ENCODE measurements at places on chromosomes 16 and 17.

- DNase-seq: no peak
These were observed 323.3 kb downstream of the BCAS3 start for GRCh38 chr17:61000911-61001310.

GRCh38 chr16:17469741-17470181, 999 bp downstream of the XYLT1 start:
- DNase-seq: no peak

DNA sequence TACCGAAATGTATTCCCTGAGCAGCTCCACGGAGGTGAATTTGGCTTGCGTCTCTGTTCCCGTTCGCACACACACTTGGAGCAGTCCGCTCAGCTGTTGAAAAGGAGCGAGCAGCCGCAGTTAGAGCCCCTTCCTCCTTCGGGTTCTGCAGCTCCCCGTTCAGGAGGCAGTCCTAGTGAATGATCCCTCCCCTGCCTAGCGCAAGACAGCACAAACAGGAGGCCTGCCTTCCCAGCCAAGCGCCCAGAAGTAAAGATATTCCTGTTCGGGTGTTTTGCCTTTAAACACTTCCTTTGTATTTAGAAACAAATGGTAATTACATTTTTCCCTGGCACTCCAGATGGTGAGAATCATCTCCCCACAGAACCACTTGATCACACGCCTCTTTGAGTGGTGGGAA, 64.7 kb downstream of the ABCC12 start:
- no peak for DNase-seq

DNA sequence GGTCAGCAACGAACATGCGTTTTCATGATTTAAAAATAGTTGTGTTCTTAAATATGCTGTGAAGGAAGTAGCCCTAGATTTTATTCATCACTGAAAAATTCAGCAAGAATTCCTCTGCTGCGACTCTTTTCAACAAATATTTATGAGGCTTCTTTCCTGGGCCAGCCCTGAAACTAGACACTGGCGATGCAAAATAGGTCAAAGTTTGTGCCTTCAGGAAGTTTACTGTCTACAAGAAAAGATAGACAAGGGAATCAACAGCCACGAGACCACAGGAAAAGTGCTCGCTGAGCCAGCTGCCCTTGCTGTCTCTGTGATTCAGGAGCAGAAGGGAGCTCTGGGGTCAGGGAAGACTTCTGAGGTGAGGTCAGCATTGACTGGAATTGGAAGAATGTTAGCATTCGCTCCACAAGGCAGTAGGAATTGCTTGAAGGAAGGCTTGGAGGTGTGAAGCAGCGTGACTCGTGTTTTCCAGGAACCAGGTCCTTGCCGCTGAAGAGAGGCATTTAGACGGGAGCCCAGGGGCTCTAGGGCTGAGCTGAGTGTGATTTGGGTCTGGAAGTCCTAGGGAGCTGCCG, 1.9 kb upstream of the RPL26 start:
- no peak for DNase-seq

DNA sequence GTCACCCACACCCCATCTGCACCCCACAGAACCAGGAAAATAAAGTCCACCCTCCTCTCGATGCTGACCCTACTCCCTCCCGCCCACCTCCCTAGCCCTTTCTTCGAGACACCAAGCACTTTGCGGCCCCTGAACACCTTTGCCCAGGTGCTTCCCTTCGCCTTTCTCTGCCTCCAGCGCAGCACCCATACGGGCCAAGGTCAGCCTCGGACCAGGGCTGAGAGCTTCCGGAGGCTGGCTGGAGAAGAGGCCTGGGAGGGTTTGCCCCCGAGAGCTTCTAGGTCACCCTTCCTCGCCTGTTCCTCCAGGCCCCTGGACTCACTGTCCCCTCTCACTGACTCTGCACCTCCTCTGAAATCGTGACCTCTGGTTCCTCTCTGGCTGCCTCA, 2.7 kb upstream of the NHERF2 start:
- DNase-seq: no peak

GRCh38 chr16:87227296-87227951, 89.8 kb downstream of the C16orf95 start:
- DNase-seq: no peak

DNA sequence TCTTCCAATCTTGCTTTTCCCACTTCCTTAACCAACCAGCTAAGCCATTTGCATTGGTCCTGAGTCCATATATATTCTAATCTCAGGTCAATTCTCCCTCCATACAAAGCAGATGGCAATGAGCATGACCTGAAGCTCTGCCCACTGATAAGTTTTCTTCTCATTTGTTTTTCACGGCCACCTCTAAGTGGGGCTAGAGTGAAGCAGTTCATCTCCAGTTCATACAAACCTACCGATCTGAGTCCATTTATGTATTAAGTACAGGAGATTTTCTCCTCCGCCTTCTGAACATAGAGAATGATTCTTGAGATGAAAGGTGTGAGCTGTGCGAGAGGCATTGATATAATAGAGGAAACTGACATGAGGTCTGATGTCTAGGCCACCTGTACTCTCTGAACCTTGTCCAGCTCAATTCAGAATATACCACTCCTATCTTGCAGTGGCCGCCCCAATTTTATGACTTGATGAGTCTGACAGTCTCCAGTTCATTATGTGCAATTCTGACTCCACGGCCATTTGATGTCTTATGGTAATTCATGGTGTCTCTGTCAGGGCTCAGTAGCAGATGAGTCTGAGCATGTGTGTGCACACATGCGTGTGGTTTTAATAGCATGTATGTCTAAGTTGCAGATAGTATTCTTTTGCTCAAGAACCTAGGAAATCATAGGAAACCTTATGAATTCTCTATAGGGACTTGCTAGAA, 329.8 kb downstream of the PMP22 start:
- no peak for DNase-seq

- DNase-seq: no peak
These were observed 5.2 kb downstream of the CIBAR2 start for GRCh38 chr16:85107083-85107482.

DNA sequence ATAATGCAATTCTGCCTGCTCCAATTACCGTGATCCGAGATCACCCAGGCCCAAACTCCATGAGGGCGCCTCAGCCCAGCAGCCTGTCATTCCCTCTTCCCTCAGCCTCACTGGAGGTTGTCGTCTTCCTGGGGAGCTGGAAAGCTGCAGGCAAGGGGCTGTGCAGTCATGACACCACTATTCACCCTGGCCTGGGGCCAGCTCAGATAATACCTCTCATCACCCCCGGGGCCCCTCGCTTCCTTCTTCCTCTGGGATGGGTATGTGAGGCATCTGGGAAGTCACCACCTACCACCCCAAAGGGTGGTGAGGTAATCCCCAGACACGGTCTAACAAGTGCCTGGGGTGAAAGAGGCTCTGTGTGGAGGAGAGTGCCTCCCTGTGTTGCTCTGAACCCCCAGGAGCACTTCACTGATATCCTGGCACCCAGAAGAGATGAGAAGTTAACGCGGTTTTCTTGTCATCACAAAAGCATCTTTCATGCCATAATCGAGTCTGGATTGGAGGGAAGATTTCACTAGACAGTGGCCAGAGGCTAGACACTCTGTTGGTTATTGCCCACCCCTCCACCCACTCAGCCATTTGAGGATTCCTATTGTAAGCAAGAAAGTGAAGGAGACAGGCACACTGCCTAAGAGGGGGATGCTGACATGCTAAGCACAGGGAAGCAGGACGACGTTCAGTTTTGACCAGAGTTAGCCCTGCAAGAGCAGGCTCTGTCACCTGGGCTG, 18.4 kb downstream of the CFAP20 start:
- DNase-seq: no peak

DNA sequence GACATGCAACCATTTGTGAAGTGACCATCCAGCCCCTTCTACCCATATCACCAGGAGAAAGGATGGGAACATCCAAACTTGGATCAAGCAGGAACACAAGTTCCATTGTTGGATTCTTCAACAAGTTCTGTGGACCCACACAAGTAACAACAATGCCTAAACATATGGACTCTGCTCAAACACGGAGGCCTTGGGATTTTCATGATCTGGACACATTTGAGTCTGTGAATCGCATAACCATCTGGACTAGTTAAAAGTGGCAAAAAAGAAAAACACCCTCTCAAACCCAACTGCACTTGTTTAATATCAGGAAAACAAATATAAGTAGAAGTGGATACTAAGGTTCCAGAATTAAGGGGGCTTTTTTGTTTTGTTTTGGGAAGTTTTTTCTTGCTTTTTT, 70.8 kb downstream of the TOX3 start:
- DNase-seq: no peak

DNA sequence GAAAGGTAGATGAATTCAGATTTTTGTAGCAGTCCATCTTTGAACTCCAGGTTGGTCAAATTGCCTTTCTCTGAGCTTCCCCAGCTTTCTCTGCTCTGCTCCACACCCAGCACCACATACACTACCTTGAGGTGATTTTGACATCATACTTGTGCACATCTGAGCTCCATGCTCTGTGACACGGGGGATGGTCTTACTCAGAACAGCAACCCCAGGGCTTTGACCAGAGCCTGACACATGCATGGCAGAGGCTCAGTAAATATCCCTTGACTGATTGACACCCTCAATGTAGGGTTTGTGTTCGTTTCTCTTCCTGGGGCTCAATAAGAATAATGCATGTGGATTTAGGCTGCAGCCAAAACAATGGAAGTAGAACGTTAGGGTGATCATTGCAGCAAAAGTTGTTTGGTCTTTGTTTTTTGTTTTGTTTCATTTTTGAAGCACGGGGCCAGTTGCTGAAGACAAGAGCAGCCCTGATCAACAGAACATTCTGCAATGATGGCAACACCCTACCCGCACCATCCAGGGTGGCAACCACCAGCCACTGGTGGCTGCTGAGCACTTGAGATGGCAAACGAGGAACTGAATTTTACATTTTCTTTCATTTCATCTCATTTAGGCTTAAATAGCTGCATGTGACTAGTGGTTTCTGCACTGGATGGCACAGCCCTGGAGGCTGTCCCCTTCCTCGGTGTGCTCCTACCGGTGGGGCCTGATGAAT, 224.8 kb upstream of the TNRC6C start:
- DNase-seq: no peak

DNA sequence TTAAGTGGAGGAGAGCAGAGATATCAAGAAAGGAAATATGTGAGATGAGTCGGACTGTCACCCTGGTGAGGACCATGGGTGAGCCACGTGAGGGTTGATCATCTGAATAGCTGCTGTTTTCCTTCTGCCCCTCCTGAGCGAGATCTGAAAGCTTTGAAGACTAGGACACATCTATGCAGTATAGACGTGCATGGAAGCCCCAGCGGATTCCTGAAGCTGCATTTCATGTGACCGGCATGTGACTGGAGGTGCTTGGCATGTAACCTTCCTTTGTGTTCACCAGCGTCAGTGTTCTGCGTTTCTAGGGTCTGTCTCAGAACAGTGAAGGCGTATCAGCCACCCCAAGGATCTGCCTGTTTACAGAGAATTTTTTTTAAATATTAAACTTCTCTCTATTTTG, 75.1 kb downstream of the MSI2 start:
- DNase-seq: no peak

DNA sequence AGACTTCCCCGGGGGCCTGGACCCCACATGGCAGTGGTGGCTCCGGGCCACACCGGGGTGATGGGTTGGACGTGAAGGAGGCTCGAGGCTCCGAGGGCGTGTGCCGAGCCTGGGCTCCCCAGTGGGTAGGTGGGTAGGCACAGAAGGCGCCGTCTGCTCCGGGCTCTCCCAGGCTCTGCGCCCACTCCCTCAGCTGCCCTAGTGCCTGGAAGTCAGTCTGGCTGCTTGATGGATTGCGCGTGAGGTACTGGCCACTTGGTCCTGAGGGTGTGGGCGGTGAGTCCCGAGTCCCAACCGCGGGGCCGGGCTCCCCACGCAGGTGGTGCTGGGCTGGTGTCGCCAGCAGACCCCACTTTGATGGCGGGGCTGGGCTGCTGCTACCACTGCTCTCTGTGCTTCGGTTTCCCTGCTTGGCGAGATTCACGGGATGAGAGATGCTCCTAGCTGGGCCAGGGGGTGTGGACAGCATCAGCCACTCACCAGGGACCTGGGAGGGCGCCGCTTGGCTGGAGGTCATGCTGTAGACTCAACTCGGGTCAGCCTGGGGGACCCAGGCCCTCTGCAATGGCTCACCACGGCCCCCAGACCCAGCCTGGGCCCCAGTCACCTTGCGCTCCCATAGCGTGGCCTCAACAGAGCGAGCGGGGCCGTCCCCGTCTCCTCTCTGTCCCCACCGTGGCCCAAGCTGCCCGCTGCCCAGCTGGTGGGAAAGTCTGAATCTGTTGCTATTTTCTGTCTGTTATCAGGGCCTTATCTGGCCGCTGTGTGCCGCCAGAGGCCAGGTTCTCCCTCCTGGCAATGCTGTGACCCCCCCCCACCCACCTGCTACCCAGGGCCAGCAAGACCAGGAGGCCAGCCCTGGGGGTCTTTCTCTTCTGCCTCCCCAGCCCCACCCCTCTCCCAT, 26.1 kb downstream of the ZFPM1 start:
- no peak for DNase-seq

DNA sequence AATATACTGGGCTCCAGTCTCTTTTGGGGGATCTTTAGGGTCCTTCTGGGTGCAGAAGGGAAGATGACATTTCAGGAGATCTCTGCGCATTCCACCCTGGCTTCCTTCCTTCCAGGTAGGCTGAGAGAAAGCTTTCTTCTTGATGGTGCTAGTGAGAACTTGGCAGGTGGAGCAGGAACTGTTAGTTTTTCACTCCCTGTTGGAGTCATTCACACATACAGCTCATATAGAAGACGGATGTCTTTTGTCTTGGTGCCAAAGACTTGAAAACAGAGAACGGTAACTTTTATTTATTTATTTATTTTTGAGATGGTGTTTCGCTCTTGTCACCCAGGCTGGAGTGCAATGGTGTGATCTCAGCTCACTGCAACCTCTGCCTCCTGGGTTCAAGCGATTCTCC, 43.9 kb downstream of the PITPNC1 start:
- no peak for DNase-seq

DNA sequence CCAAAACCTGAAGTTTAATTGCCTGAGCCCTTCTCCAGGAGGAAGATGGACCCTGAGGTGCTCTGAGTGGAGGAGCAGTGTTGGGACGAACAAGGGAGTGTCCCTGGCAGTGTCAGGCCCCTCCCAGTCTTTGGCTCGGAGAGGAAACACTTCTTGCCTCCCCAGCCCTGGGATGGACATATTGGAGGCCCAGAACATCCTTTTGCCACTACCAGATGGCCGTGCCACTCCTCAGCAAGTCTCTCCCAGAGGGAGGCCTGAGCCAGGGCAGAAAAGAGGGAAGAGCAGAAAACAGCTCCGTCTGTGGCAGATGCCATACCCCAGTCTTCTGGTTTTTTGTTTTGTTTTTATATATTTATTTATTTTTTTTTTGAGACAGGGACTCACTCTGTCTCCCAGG, 91.5 kb upstream of the CRHR1 start:
- DNase-seq: no peak

- peak; percentile 47 for DNase-seq
These were observed 15.4 kb downstream of the ZFPM1 start for GRCh38 chr16:88468275-88469129.

- no peak for DNase-seq
These were observed 101.3 kb upstream of the CHMP6 start for GRCh38 chr17:80890196-80890920.

GRCh38 chr17:80191192-80191591, 21.4 kb downstream of the CARD14 start:
- DNase-seq: no peak
